ENCODE measurements at places on chromosomes 6 and 20.

DNA sequence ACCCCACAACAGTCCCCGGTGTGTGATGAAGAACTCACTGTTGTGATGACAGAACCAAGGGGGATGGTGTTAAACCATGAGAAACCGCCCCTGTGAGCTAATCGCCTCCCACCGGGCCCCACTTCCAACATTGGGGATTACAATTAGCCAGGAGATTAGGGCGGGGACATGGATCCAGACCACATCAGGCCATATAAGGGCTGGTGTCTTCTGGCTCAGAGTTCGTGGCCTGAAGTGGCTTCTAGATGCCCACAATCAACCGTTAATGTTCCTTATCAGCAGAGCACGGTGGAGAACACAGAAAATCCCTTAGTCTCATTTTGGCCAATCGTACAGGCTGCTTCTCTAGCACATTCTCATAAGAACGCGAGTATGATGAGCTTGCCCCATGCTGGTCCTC lies 10.9 kb upstream of the MAS1 start:
- H3K4me1 ChIP-seq, result no peaks in the 10 kb centered on the region
- DNase-seq, result no peak
- no peaks in the 10 kb centered on the region for H3K27me3 ChIP-seq

DNA sequence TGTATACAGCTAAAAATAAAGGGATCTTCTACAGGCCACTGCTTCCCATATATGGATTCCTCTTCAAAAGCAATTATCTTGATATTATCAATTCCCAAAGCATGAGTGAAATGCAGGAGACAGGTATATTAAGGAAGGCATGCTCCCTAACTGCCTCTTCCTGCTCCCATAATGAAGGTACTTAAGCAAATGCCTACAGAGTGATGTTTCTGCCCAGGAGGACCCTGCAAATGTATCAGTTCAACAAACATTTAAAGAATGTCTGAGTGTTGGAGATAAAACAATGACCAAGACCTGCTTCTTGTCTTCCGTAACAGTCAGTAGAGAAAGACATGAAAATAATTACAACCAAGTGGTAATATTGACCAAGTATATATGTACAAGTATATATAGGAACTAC lies 4.2 kb downstream of the UBE2J1 start:
- peaks cover 8% of the 10 kb centered on the region for H3K4me1 ChIP-seq
- no peaks in the 10 kb centered on the region for H3K36me3 ChIP-seq
- no peak for DNase-seq
- no peaks in the 10 kb centered on the region for H3K27me3 ChIP-seq
- no peak overlapping the region for H3K27ac ChIP-seq
- no peak overlapping the region for H3K4me3 ChIP-seq

- H3K27ac ChIP-seq, result no peak overlapping the region
- H3K4me1 ChIP-seq, result no peaks in the 10 kb centered on the region
- H3K4me3 ChIP-seq, result no peak overlapping the region
- no peaks in the 10 kb centered on the region for H3K27me3 ChIP-seq
- H3K36me3 ChIP-seq, result no peaks in the 10 kb centered on the region
- DNase-seq, result no peak
Measured at GRCh38 chr20:32386091-32386490, 28.0 kb downstream of the ASXL1 start.

DNA sequence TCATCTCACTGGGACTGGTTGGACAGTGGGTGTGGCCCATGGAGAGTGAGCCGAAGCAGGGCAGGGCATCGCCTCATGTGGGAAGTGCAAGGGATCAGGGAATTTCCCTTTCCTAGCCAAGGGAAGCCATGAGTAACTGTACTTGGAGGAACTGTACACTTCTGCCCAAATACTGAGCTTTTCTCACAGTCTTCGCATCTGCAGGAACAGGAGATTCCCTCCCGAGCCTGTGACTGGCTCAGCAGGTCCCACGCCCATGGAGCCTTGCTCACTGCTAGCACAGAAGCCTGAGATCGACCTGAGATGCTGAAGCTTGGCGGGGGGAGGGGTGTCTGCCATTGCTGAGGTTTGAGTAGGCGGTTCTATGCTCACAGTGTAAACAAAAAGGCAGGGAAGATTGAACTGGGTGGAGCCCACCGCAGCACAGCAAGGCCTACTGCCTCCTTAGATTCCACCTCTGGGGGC lies 10.4 kb upstream of the CALHM5 start:
- no peak overlapping the region for H3K4me3 ChIP-seq
- H3K27ac ChIP-seq, result no peak overlapping the region
- H3K4me1 ChIP-seq, result no peaks in the 10 kb centered on the region
- DNase-seq, result no peak

GRCh38 chr6:132228894-132229293 lies 172.4 kb downstream of the MOXD1 start:
- no peak overlapping the region for H3K4me3 ChIP-seq
- no peaks in the 10 kb centered on the region for H3K36me3 ChIP-seq
- H3K4me1 ChIP-seq, result no peaks in the 10 kb centered on the region
- H3K27ac ChIP-seq, result no peak overlapping the region
- no peaks in the 10 kb centered on the region for H3K27me3 ChIP-seq
- DNase-seq, result no peak

Data from neural progenitor cell (in vitro differentiated cells).